ENCODE measurements at places on chromosomes 7 and 10. TPM values are rescaled to one million over a fixed set of nuclear protein-coding genes. Genes with fewer than 3 reads are reported as not detected.
A peak's percentile ranks its signal among the peaks of the same experiment; 100 is the strongest.

- DNase-seq, result no peak
Measured at GRCh38 chr10:107740962-107741690, 576.6 kb upstream of the SORCS1 start.

GBX1 gene
- total RNA-seq, result not detected

STEAP1B gene
- total RNA-seq, result 4.2 TPM

DNA sequence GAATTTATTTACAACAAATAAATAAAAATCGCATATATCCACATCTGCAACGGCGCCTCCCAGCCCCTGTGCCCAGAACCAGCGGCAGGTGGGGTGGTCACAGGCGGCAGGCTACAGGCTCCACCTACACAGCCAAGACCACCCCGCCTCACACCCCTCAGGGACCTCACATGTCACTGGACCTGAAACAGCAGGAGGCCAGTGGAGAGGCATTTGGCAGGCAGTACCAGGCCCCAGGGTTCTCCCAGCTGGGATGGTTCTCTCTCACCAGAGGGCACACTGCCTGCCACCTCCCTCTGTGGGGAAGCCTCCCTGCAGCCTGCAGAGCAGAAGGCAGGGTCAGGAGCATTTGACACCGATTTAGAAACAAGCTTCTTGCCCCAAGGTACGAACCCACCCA lies 81.5 kb downstream of the MAD1L1 start:
- peak; percentile 77 for DNase-seq

- no peak for DNase-seq
Measured at GRCh38 chr10:93478873-93479272, 3.3 kb downstream of the MYOF start.

RGS10 gene
- 19.0 TPM for total RNA-seq

DNA sequence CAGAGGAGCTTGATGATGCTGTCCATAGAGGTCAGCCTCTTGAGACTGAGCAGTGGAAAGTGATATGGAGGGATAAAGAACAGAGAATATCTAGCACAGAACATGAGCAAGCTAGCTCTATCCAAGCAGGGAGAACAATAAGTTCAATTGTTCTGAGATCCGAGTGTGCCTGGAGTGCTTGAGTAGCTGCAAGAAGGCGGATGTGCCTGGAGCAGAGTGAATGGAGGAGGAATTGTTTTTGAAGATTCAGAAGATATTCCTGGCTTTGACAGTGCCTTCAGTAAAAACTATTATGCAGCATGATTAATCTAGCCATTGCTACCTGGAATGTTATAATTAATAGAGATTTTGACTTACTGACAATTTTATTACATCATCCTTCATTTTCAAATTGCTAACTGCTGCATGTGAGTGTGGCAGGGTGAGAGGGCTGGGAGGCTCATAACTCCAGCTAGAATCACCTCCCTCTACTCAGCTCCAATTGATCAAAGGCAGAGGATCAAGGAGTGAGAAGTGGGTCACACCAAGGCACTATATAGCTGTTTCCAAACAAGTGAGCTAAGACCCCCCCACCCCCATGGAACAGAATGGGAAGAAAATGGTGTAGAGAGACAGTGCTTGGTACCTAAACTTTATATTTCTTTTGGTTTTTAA lies 302.8 kb downstream of the ADRA2A start:
- DNase-seq, result no peak

DNA sequence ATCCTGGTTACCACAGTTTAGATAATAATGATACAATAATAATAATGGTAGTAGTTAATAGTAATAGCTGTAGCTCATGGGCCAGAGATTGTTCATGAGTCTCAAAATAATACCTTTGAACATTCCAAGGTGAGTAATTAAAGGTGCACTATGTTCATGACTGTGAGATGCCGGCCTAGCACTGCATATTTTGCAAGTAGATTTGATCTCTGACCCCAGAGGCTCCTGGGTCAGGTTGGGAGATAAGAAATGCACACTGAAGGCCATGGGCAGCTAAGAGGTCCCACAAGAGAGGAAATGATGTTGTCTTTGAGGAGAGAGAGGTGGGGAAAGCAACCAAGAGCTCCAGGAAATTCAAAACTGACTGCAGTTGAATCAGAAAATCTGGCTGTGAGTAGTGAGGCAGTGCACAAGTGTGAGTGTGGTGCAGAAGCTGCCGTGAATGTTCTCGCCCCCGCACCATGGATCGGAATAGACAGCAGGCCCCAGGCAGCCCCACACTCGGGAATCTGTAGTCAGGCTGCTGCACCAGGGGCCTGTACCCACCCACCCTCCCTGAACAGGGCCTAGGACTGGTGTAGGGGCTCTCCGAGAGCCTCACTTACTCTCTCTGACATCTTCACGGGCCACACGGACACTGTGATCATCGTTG lies 11.9 kb downstream of the CPXM2 start:
- peak; percentile 53 for DNase-seq

TAS2R41 gene
- total RNA-seq, result not detected

TMEM213 gene
- total RNA-seq, result not detected

DNA sequence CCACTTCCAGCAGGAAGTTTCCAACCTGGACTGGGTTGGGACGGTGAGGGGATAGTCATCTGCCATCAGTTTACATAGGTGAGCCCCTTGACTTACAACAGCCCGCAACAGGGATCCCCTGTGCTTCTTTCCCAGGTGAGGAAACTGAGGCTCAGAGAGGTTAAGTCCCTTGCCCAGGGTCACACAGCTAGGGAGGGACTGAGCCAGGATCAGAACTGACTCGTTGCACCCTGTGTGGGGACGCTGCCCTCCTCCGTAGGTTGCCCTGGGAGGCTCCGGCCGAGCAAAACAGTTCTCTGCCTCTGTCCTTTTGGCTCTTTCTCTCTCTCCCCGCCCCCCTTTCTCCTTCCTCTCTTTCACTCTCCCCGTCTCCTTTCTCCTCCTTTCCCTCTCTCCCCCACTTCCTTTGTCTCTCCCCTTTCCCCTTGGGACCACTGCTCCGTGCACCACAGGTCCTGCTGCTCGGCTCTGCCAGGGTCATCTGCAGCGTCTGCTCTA lies 117.4 kb upstream of the PPIF start:
- DNase-seq, result no peak

- no peak for DNase-seq
Measured at GRCh38 chr7:148296994-148297644, 293.4 kb upstream of the C7orf33 start.

ODAD2 gene
- 1.1 TPM for total RNA-seq

DNA sequence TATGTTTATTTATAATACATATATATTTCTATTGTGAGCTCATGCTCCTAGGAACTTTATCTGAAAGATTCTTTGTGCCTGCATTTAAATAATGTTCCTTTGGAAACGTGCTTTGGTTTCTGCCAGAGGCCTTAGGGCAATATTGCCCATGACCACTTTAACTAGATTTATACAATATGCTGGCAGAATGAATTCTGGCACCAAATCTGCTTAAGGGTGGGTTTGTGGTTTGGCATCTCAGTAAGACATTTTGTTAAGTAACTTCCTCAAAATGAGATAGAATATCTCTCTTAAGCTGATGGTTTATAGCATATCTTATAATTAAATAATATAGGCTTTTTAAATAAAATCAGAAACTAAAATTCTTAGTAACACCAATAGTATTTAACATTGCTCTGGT lies 252.9 kb downstream of the RNLS start:
- DNase-seq, result no peak

DNA sequence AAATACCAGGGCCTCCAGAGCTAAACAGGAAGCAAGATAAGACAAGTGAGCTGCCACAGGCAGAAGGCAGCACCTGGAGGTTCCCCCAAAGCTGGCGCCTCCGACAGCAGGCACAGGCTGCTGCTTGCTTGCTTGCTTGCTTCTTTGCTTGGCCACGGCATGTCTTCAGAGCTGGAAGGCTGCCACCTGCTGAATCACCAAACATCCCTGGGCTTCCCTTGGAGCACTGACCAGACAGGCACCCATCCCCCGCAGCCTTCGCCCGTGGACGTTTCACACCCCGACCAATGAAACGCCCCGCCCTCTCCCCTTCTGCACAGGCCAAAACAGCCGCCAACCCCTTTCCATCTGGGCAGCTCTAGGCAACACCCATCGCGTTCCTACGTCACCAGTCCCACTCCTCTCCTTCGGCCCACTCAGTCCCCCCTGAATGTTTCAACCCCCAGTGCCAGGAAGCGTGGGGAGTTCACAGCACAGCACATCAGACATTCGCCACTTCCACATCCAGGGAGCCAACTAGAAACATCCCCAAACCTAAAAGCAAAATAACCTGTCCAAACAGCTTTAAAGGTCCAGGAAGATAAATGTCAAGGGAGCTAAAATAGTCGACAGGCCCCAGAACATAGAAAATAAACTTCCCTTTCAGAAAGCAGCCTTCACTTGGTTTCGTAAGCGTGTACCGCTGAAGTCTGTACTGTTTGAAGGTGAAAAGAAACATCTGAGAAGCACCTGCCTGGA lies 1.6 kb downstream of the SGMS1 start:
- peak; percentile 95 for DNase-seq

- no peak for DNase-seq
Measured at GRCh38 chr10:97157578-97158095, 28.1 kb downstream of the SLIT1 start.
